Kidney epithelial cell (primary cell): ENCODE measurements at places on chromosomes 3 and 15. TPM values are rescaled to one million over a fixed set of nuclear protein-coding genes. Genes with fewer than 3 reads are reported as not detected.

GRCh38 chr3:8488411-8488810 lies 13.2 kb upstream of the LMCD1 start:
- DNase-seq: no peak

GRCh38 chr15:57143511-57144078 lies 225.2 kb downstream of the TCF12 start:
- DNase-seq: no peak

Gene SNX33
- total RNA-seq: 23.4 and 25.7 TPM in 2 replicates

- no peak for DNase-seq
These were observed 4.3 kb downstream of the ISL2 start for GRCh38 chr15:76340803-76341365.

DNA sequence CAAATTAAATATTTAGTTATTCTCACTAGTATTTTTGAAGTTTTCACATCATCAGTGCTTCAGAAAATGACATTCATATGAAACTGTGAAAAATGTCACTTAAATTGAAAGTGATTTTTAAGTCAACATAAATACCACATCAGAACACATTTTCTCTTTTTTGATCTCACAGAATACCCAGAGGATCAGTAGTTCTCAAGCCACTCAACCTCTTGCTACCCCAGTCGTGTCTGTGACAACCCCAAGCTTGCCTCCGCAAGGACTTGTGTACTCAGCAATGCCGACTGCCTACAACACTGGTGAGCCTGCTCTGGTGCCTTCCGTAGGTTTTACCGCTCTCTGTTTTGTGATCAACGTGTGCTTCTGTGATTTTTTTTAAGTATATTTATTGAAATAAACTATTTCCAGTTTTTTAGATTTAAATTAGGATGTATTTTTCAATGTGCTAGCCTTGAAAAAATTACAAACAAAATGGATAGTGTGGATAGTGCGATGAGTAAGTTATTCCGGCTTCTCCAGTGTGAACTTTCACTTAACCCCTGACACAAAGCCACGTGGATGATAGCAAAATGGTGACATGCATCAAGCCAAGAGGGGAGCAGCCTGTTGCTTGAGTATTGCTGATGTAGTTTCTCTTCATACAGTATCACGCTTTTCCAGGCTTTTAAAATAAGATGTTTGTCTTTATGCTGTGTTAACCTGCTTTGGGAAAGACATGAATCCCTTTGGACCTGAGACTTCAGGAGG lies 26.5 kb downstream of the LYSMD4 start:
- DNase-seq: no peak

DNA sequence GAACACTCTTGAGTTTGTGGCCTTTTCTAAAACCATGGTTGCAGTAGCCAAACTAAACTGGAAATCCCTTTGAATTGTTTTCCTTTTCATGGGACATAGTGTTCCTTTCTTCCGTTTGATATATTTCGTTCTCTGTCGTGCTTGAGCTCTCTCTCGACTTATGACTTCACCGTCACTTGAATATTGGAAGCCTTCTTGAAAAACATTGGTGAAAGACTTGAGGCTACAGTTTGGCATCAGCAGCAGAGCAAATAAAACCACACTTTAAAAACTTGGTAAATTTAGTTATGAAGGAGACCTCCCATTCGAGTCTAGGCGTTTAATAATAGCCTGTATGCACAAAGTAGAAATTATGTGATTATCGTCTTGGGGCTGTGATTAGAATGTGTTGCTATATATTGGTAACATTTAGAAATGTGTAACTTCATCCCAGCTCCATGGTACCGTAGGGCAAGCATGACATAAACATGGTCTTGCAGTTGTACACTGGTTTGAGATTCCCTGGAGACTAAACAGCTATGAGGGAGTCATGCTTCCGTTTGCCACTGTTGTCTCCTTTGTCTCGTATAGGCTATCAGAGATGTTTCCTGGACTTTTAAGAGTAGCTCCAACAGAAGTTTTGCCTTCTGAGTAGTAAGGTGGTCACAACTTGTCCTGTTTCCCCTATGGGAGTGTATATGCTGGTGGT lies 122.3 kb downstream of the PTPRG start:
- no peak for DNase-seq

DNA sequence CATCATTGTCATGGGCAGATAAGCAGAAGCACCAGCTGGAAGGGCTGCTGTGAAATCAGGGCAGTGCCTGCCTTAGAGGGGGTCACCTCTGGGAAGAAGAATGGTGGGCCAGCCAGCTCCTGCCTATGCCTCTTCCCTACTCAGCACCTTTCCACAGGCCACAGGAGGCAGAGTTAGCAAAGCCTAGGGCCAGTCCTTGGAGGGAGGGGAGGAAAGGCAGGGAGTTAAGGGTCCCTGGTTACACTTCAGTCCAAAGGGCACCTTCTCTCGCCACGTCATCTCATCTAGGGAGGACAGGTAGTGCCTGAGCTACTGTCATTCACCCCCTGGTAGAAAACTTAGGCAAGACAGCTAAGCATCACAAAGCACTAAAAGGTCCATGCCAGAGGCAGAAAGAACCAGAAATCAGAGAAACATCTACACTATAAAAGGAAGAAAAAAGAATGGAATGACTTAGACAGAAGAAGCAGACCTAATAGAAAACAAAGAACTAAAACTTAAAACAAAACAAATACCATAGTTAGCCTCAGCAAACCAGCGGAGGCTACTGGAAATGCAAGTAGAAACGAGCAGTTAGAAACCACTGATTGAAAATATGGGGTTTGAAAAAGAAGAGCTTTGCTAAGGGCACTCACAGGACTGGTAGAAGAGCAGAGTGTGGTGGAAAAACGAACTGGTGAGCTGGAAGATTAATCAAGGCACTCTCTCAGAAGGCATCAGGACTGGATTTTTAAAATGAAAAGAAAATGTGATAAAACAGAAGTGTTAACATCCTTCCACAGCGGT lies 84.2 kb downstream of the OSBPL10 start:
- no peak for DNase-seq

Gene GOLGA8T
- total RNA-seq: 0.27 TPM in 1 of 2 replicates, not detected in the other

DNA sequence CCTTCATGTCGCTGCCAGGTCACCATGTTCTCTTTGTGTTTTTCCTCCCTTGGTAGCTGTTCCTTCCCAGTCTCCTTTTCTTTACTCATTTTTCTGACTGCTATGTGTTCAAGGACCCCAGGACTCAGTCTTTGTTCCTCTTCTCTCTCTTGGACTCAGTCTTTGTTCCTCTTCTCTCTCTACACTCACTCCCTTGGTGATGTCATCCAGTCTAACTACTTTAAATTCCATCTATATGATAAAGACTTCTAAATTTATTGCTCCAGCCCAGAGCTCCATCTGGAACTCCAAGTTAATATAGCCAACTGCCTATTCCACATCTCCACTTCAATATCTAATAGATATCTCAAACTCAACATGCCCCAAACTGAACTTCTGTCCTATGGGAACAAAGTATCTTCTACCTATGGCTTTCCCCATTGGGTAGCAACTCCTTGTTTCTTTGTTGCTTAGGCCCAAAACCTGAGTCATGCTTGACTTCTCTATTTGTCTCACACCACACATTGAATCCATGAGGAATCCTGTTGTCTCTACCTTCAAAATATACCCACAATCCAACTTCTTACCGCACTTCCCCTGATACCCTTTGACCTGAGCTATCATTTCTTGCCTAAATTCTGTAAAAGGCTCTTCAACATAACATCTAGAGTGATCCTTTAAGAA lies 4.9 kb upstream of the DYNC1LI1 start:
- DNase-seq: no peak

DNA sequence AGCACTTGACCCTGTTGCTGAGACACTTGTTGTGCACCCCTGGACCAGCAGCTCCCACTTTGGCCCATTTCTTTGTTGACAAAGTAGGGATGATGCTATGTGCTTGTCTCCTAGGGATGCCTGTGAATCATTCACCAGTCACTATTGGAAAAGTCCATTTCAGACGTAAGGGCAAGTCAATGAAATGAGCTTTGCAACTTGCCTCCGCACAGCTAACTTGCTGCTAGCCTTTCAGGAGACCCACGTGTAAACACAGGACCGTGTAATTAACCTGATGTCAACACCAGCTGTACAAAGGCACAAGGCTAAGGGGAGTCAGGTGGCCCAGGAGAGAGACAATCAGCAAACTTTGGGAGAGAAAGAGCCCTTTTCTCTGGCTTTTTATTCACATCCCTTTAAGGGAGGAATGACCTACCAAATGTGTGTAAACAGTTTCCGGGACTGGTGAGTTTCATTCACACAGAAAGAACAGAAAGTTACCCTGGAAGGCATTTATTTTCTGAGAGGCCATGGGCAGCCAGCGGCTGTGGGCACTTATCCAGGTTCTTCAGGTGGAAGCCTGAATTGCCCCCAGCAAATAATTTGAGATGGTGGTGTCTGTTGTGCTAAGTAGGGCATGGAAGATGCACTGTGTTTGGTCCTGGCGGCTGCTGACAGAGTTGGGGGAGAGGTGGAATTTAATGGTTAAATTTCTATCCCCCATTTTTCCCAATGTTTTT lies 54.0 kb downstream of the TIPARP start:
- no peak for DNase-seq

- DNase-seq: no peak
These were observed 26.6 kb upstream of the FLNB start for GRCh38 chr3:57981483-57982087.
